ENCODE measurements at places on chromosomes 5 and 9.

DNA sequence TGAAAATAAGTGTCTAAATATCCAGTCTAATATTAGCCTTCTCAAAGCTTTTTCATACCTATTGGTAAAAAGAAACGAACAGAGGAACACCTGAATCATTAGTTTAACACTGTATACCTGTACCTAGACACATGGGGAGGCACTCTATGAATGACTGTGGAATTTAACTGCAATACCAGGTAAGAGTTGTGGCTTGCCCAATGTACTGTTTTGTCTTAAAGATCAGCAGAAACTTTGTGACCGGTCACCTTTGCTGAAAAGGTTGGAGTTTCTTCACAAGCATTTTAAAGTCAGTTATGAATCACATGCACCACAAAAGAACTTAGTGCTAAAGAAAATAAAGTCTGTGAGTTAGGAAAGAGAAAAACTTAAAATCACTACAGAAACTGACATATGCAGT lies 2.4 kb downstream of the PGGT1B start:
- DNase-seq = no peak

- DNase-seq = no peak
These were observed 450.0 kb downstream of the TLE1 start for GRCh38 chr9:81239388-81239787.

GRCh38 chr9:94139672-94140417 lies 55.6 kb downstream of the PTPDC1 start:
- peak; percentile 95 for DNase-seq

DNA sequence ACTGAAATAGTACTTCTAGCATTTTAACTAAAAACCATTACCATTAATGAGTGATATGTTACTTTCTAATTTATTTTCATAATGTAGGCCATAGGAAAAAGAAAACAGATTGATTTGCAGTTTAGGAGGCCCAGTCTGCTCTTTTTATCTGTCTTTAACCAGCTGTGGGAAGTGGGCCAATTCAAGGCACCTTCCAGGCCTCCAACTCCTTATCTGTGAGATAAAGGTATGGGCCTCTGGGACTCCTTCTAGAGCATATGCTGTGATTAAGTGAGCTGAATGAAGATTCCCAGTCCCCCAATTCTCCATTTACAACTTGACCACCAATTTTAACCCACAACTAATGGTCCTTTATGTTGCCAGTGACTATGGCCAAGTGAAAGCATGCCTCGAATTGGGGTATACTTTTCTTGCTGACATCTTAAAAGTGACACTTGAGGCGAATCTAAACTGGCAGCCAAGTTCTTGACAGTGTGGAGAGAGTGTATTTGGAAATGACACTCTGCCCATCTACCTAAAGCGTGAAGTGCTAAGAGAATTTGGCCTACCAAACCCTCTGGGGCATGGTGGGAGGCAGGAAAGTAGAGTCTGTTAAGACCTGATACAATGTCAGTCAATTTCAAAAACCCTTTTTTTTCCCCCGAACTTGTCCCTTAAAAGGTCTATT lies 88.3 kb downstream of the PIK3R1 start:
- DNase-seq = no peak

DNA sequence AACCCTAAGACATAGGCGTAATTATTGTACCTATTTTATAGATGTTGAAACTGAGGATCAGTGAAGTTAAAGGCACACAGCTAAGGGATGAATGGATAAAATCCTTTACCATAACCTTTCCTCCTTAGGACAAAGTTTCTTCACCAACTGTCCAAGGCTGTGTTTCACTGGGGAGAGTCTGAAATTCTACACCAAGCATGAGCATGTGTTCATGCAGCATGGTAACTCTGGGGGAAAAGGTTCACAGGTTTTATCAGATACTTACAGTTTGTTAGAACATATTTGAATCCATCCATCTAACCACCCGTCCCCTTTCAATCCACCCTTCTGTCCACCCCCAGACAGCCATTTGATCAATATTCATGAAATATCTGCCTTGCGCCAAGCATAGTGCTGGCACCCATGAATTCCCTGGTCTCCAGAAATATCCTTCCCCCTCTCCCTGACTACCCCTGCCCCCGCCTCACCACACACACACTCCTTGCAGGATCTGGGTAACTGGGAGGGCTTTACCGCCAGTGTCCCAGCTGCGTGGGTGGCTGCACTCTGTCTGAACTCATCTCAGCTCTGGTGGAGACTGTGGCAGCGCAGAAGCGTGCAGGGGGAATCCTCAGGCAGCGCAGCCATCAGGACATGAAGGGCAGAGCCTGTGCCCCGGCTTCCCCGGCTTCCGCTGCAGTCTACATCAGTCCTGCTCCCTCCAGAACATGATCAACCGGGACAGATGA lies 6.3 kb upstream of the KCNIP1 start:
- DNase-seq = no peak

DNA sequence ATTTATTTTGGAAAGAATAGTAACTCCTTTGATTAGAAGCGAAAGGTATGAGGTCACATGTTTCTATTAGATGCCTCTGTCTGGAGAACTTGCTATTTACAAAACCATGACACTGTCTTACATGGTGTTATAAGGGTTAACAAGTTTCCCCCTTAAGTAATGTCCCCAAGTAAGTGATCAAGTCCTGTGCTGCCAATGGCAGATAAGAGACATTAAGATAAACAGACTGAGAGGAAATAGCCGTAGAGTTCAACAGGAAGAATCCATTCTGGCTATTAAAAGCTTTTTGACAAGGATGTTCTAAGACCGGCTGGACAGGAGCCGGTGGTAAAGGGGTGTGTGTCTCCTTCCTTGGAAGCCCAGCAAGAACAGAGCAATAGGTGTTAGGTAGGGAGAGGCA lies 257.5 kb downstream of the GADD45G start:
- peak; percentile 9 for DNase-seq

- DNase-seq = no peak
These were observed 173.4 kb downstream of the NR3C1 start for GRCh38 chr5:143229896-143230675.

GRCh38 chr5:58184910-58185309 lies 275.0 kb downstream of the PLK2 start:
- no peak for DNase-seq

DNA sequence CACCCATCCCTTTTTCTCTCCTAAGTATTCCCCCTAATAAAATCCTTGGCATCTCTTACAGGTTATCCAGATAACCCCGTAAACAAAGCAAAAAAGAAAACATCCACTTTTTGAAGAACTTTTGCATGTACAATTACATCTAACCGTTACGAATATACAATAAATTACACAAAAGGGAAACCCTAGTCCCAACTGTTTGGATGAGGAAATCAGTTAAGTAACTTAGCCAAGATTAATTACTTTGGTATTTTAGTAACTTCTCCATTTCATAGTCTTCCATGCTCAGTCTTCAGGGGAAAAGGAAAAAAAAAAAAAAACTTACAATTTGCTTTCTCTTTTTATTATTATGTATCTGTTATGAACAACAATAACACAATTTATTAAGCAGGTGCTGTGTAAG lies 212.9 kb downstream of the ACTL7B start:
- no peak for DNase-seq

DNA sequence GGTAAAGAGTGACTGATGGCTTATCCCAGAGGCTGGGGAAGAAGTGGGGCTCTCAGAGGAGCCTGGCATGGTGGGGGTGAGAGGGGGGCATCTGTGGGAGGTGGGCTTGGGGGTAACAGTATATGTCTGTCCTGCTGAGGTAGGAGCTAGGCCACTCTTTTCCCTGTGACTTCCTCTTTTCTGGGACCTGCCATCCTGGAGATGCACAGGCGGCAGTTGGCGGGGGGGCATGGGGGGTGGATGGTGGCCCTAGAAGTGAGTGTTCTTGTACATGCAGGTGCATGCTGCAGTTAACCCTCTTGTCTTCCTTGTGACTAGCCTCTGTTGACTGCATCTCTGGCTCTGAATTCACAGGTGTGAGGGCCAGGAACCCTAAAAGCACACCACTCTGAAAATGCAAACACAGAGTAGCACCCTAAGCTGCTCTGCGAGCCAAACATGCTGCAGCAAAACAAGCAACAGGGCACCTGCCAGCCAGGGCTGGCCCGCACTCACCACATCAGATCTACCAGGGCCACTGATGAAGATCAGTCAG lies 123.8 kb upstream of the SHB start:
- no peak for DNase-seq

GRCh38 chr5:172727551-172727950 lies 43.4 kb downstream of the DUSP1 start:
- DNase-seq = peak; percentile 9

GRCh38 chr5:135641734-135642487 lies 63.1 kb upstream of the CXCL14 start:
- DNase-seq = no peak

GRCh38 chr9:113851873-113852272 lies 24.2 kb upstream of the ZNF618 start:
- peak; percentile 70 for DNase-seq

- DNase-seq = no peak
These were observed 85.9 kb upstream of the SIMC1 start for GRCh38 chr5:176152191-176152929.

GRCh38 chr9:96420468-96421219 lies 2.5 kb upstream of the ZNF367 start:
- DNase-seq = peak; percentile 91

- DNase-seq = no peak
These were observed 143.3 kb downstream of the GABBR2 start for GRCh38 chr9:98565152-98566135.

DNA sequence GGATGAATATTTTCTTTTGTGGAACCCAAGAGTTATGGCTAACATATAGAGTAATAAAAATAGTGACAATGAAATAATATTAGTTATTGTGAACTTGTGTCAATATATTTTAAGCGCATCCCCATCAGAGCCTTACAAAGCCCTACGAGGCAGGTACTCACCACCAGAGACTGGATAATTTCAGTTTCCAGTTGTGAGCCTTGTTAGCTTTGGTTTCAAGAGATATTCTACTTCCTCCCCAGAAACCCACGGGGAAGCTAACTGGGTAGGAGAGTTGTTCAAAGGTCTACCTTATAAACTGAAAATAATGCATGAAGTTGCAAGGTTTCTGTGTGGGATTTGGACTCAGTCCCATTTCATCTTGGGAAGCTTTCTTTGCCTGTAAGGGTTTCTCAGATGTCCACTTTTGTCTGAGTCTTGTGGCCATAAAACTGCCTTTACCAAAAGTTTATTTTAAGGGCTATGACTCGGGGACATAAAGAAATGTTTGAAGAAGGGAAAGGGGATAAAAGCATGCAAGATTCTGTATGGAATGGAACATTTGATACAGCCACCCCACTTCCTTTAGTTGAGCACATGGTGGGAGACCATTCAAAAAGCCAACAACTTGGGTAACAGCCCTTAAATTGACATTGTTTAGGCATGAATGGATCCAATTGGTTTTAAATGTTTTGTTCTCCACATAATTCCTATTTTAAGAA lies 57.4 kb upstream of the ANKRD55 start:
- peak; percentile 64 for DNase-seq

- no peak for DNase-seq
These were observed 451.7 kb downstream of the BNC2 start for GRCh38 chr9:16418721-16419120.

DNA sequence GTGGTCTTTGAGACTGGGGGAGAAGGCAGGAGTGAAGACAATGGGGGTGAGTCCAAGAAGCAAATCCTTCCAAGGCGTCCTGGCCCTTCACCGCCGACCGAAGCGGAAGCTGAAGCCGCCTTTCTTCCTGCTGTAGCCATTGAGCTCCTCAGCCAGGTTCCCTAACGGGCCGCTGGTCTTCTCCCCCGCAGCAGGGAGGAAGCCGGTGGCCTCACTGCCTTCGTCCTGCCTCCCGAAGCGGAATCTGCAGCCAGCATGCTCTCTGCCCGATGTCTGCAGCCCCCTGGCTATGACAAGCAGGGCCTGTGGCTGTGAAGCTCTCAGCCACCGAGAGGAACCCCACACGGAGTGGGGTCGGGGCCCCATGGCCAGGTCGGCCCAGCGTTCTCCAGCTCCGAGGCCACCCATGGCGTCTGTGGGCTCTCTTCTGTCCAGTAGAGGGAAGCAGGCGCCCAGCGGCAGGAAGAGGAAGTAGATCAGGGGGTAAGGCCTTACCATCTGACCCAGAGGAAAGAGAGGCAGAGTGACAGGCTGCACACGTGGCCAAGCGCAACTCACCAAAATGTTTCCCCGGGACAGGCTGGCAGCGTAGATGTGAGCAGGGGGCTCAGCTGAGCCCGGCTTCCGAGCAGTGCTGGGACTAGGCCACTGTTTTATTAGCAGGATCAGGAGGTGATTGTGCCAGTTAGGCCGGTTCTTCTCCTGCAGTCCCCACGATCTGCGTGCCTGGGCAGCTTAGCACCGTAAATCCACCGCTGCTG lies 3.1 kb downstream of the QRFP start:
- peak; percentile 79 for DNase-seq

- no peak for DNase-seq
These were observed 21.5 kb downstream of the SERINC5 start for GRCh38 chr5:80234116-80234948.

GRCh38 chr9:20315677-20316076 lies 306.6 kb downstream of the MLLT3 start:
- DNase-seq = peak; percentile 90

- DNase-seq = peak; percentile 8
These were observed 69.2 kb downstream of the MRPL36 start for GRCh38 chr5:1730487-1730847.

DNA sequence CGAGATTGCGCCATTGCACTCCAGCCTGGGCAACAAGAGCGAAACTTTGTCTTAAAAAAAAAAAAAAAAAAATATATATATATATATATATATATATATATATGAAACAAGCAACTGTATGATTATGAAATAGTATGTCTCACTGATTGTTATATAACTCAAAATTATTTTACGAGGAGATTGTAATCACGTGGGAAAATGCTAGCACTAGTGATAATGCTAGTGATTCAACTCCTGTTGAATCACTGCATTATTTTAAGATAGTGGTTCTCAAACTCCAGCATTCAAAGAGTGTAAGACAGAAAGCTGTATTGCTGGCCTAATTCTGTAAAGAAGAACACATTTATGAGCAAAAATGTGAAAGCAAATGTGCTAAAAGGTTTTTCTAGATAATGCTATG lies 12.4 kb upstream of the PTPN3 start:
- DNase-seq = no peak

DNA sequence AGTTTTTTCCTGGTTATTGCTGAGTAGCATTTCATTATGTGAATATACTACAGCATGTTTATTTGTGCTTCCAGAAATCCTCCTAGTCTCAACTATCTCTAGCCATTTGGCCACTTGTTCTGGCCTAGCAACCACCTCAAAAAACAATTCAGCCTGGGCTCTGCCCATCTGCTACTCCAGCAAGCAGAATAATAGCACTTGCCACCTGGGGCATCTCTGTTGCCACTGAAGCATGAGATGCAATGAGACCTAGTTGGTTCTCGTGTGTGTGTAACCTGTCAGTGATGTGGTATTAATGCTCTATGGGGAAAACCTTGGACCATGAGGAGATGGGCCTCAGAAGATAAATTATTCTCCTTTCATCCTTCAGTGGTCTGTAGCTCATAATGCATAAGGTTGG lies 129.5 kb downstream of the RNF180 start:
- DNase-seq = no peak
